CD4-positive, alpha-beta T cell treated with Interleukin-4 for 4 hours (primary cell): ENCODE measurements at places on chromosomes 2 and 18.

DNA sequence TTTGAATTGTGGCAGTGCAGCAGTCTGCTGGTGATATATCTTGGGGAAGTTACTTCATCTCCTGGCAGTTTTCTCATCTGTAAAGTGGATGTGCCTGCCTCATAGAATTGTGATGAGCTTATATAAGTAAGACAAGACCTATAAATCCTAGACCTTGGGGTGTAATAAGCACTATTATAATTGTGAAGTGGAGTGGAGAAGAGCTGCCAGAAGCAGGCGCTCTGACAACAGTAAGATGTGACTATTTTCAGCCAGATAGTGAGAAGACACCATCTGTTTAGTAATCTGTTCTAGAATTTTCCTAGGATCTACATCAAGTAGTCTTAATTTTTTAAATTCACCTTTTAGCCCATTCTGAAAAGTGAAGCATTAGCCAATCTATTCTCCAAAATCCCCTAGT, 85.6 kb upstream of the TSPYL6 start:
- DNase-seq: no peak

- DNase-seq: no peak
These were observed 279.9 kb upstream of the CELF4 start for GRCh38 chr18:37845498-37845897.

GRCh38 chr2:1676913-1677820, 67.1 kb downstream of the PXDN start:
- no peak for DNase-seq

GRCh38 chr18:23994361-23994902, 20.1 kb upstream of the TTC39C start:
- peak; percentile 77 for DNase-seq
